Activated CD4-positive, CD25-positive, alpha-beta regulatory T cell treated with anti-CD3 and anti-CD28 coated beads, Interleukin-2, amount 50 U/mL, for 72 hours (primary cell): ENCODE measurements at places on chromosomes 5 and 9.

DNA sequence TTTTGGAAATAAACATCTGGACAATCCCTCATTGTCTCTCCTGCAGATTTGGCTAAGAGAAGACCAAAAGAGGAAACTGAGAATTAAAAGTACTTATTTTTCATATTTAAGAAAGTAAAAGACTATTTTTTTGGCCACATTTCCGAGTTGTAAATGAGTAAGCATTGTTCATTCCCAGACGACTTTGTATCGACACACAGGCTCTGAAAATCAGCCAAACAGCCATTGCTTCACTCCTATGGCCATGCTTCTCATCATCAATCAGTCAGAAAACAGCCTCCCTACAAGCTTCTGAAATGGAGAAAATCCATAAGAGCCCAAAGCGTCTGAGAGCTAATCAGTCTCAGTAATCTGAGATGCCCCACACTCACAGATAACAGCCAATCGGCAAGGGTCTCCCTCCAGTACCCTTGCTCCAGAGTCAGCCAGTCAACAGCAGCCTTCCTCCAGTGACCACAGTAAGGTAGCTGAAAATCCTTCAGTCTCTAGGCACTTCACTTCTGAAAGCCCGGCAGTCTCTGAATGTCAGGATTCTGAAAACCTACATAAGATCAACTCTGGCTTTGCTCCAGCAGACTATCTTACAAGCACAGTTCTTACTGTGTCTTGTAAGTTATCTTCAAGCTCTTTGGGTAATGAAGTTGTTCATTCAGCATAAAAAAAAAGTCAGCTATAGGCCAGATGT is 30.9 kb downstream of the CDO1 start:
- DNase-seq = no peak

GRCh38 chr5:109803854-109804253 is 114.1 kb downstream of the MAN2A1 start:
- no peak for DNase-seq

DNA sequence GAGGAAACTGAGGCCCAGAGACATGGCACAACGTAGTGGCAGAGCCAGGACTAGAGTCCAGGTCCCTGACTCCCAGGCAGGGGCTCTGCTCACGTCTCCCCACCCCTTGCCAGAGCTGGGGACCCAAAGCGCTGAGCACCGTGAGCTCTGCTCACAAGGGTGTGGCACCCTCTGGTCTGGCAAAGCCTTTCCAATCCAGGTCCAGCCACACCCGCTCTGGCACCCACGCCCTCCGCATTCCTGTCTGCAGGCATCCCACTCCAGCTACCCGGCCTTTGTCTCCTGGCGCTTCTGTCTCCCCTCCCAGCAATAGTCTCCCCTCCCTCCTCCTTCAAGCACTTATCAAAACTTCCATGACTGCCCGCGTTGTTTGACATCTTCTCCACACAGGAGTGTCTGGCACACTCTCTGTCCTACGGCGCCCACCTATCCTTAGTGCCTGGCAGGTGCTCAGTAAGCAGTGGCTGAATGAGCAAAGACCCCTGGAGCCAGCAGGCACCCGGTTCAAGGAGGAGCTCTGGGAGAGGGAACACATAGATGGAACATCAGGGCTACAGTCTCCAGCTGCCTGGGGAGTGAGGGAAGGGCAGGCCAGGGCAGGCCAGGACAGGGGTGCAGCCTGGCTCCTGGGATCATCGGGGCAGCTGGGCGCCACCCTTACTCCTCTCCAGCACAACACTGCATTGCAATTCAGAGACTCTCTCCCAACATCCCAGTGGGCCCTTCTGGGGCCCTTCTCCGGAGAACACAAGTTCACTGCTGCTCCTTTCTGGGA is 12.0 kb downstream of the HIGD2A start:
- DNase-seq = no peak

DNA sequence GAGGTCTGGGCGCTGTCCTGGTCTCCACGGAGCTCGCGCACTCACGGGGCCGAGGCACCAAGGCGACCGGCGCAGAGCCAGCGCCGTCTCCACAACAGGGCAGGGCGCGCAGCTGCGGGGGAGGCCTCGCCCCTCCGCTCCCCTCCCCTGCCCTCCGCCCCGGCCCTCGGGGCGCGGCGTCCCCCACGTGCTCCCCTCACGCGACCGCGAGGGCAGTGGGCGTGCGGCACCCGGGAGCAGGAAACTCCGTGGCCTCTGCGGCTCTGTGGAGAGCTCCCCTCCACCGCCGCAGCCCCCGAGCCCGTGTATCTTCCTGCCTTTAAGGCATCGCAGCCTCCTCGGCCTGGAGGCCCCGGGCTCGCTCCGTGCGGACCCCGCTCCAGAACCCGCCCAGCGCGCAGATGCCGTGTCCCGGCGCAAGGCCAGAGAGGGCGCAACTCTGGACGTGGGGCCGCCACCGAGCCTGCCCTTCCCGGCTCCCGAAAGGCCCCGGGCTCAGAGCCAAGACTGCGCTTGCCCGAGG is 708 bp upstream of the TUBB4B start:
- DNase-seq = peak; percentile 73

GRCh38 chr9:129886226-129887174 is 51.2 kb downstream of the USP20 start:
- peak; percentile 62 for DNase-seq

- DNase-seq = peak; percentile 21
Measured at GRCh38 chr9:113568571-113569321, 105.2 kb downstream of the RGS3 start.

DNA sequence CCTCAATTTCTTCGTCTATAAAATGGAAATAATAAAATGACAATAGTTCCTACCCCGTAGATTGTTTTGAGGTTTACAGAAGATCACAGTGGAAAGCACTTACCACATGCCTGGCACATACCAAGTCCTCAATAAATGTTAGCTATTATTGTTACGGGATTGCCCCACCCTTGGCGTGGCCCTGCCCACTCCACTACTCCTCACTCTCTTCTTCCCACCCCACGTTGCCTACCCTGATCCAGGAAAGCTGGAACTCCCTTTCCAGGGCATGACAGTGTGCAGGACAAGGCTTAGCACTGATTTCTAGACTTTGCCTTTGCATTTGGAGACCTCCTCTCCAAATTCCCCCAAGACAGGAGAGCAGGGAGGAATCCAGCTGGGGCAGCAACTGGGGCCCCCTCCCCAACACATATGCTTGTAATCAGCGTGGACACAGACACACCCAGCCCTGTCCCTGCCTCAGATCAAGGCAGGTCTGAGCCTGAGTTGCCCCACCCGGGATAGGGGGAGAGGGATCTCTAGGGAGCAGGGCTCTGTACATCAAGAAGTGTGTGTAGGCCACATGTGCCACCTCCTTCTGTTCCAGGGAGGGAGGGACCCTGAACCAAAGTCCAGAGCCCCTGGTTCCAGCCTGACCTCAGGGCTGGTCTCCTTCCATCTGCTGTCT is 6.7 kb downstream of the SLC4A9 start:
- DNase-seq = no peak

DNA sequence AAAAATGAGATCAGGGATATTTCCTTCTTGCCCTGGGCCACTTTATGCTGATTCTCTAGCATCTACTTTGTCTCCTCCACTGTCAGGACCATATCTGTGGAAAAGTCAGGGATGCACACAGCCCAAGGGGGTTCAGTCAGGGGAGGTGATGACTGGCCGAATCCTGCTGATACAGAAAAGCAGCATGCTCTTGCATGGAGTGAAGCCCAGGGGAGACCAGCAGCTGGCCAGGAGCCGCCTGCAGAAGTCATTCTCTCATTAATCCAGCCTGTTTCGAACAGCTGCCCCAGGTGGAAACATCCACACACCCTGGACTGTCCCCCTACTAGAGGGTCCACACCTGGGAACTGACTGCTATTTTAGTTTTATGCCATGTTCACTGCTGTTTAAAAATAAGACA is 177.1 kb downstream of the ATP10B start:
- DNase-seq = no peak
